Stimulated activated CD8-positive, alpha-beta memory T cell treated with anti-CD3 and anti-CD28 coated beads, Interleukin-7, amount 100 ng/mL, for 4 hours (primary cell): ENCODE measurements at places on chromosomes 7 and 10.
A peak's percentile ranks its signal among the peaks of the same experiment; 100 is the strongest.

- no peak for DNase-seq
These were observed 66.6 kb downstream of the FZD1 start for GRCh38 chr7:91330866-91331265.

GRCh38 chr10:43942096-43942850, 293.6 kb upstream of the ZNF32 start:
- DNase-seq = no peak

DNA sequence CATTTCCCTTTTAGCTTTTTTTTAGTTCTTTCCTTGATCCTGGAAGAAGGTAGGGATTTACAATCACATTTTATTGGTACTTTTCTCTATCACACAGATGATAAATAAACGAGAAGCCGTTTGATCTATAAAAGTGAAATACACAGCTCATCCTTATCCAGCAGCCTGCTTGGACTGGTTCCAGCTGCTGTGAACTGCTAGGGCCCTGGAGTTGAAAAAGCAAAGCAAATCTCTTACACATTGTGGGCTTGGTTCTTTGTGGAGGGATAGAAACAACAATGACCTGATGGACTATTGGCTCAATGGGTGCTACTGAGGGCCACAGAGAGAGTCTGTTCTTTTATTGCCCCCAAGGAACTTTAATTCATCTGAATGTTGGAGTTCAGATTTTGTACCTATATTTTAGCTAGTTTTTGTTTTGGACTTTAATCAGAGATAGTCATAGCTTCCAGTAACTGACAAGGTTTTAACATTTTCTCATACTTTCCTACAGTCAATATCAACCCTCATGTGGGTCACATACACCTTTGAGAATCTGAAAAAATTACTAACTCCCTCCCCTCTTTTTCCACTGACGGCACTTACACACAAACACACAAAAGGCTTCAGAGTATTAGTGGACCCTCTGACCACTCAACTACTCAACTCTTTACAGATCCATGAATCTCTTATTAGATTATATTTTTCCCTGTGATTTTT, 91.6 kb upstream of the CCDC6 start:
- DNase-seq = no peak

- no peak for DNase-seq
These were observed 162.2 kb upstream of the SLC25A13 start for GRCh38 chr7:96484091-96484490.

- DNase-seq = no peak
These were observed 6.6 kb upstream of the OGDHL start for GRCh38 chr10:49768731-49769130.

DNA sequence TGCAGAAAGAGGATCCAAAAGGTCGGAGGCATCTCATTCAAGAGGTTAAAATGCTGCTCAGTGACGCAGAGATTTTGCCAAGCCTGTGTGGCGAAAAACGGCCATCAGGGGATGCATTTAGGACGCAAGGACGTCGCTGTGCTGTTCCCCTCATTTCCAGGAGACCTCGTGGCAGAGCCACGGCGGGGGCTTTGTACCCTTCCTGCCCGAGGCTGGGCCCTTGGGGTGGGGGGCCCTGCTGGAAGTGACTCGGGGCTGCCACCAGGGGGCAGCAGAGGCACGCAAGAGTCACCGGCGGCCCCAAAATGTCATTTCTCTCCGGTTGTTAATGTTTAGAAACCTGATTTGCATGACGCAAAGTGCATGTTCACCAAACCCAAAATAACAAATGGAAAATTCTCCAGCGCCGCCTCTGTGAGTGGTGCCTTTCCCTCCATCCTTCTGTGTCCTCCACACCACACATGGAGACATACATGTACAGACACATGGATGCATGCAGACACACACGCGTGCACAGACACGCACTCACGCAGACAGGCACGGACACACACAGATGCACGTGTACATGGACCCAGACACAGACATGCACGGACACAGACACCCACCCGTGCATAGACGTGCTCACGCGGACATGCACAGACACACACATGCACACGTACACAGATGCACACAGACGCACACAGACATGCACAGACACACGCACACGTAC, 51.0 kb upstream of the NKX6-2 start:
- peak; percentile 26 for DNase-seq

GRCh38 chr10:118585794-118586193, 9.7 kb downstream of the PRLHR start:
- no peak for DNase-seq

- no peak for DNase-seq
These were observed 420.1 kb upstream of the MGMT start for GRCh38 chr10:129046962-129047361.

DNA sequence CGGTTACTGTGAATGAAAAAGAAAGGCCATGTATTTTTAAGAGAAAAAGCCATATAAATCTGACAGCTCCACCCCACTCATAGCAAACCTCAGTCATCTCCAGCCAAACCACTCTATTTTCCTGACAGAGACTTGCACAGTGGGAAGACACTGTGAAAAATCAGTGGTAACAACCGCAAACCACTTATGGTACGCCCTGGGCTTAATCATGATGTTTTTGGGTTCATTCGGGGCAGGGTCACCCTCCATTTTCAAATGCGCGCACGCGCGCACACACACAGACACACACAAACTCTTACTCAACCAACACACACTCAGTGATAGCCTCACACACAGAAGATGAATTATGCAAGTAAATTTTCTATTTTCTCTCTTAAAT, 82.1 kb upstream of the HPS1 start:
- DNase-seq = no peak

DNA sequence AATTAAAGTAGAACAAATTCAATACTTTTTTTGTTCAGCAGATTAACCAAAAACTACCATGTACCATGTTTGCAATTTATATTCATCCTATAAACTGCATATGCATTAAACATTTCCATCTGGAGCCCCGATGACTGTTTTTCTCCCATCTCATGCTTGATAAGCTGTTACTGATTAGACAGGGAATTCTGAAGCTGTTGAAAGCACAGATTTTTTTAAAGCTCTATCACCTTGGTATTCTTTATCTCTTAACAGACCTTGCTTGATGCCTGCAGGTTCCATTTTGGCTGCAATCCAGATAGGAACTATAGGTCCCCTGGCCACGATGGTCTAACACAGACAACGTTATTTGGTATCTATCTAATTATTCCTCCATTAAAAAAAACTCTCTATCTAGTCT, 961.7 kb downstream of the CNTNAP2 start:
- no peak for DNase-seq

DNA sequence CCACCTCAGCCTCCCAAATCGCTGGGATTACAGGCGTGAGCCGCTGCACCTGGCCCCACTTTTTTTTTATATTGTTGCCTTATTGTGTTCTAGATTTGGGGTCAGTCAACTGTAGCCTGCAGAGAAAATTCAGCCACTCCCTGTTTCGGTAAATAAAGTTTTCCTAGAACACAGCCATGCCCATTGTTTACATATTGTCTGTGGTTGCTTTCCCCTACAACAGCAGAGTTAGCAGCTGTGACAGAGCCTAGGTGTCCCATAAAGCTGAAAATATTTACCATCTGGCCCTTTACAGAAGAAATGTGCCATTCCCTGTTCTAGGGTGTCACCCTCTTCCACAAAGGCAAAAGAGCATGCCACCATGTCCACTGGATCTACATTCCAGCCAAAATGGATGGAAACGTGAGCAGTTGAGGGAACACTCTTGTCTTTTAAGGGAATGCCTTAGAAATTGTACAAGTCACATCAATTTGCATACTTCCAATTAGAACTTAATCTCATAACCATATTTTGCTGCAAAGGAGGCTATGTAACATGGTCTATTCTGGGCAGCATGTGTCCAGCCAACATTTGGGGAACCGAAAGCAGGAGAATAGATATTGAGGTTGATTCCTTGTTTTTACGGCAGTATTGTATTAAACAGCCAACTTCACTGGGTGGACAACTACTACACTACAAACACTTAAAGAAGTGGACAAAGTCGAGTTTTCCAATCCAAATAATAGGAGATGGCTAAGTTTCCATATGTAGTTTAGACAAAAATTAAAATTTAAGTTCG, 11.0 kb upstream of the BLVRA start:
- DNase-seq = no peak

- no peak for DNase-seq
These were observed 53.3 kb downstream of the FHIP2A start for GRCh38 chr10:114874827-114875411.

GRCh38 chr10:92593619-92594588, 974 bp downstream of the KIF11 start:
- no peak for DNase-seq

DNA sequence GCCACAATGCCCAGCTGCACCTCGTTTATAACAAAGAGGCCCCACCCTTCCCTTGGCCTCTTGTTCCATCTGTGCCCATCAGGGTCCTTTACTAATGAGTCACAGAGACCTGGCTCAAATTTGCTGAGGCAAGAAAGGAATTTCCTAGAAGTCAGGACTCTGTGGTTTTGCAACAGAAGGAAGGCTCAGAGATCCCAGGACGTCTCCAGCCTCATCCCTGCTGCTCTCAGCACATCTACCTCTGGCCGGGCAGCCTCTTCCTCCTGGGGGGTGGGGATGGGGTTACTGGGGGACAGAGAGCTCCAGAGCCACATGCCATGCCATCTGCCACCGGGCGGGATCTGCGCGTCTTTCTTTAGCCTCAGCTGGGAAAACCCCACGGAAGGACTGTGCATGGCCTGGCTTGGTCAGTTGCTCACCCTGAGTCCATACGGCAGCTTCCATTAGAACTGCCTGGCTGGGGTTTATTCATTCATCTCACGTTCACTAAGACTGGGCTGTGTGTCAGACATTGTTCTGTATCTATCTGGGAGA, 41.9 kb upstream of the PSMG3 start:
- no peak for DNase-seq

DNA sequence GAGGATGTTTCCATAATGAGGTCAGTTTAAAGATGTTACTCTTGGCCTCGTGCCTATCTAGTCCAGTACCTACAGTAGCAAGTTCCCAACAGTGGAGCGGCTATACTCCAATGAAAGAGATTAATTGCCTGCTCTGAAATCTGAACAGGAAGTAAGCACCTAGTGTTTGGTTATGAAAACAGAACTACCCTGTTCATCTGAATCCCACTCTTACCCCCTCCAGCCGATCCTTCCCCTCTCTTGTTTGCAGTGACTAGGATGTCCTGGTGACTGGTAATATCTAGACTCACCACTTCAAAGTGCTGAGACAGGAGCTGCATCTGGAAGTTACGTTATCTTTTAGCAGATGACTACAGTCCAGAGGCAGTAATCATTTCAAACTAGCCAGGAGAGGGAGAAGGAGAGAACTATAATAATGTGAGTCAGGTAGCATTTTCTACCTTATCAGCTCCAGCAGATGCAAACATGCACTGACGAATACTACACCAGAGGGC, 666.7 kb upstream of the NRP1 start:
- DNase-seq = no peak

DNA sequence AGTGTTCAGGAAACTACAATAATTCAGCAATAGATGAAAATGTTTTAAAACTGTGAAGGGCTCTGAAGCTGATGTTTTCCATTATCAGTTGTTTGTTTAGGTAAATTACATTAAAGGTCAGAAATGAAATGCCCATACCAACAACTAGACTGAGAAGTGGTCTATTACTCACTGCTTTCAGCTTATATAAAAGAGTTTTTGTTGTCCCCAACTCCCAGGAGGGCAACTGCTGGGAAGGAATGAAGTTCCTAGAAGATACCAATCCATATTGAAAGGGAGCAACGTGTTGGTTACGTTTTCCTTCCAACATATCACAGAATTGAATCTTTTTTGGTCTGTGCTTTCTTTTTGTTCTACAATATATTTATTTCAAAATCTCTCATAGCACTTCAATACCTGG, 330.6 kb upstream of the LRRN3 start:
- DNase-seq = no peak

- DNase-seq = no peak
These were observed 143.0 kb downstream of the RAPGEF5 start for GRCh38 chr7:22214000-22214399.

GRCh38 chr10:79063661-79064492, 4.9 kb upstream of the ZMIZ1 start:
- DNase-seq = no peak

GRCh38 chr10:88138319-88138848, 275.0 kb downstream of the PTEN start:
- no peak for DNase-seq

GRCh38 chr7:45626441-45627430, 52.6 kb downstream of the ADCY1 start:
- DNase-seq = no peak

GRCh38 chr10:99316374-99316773, 12.8 kb upstream of the CNNM1 start:
- no peak for DNase-seq

DNA sequence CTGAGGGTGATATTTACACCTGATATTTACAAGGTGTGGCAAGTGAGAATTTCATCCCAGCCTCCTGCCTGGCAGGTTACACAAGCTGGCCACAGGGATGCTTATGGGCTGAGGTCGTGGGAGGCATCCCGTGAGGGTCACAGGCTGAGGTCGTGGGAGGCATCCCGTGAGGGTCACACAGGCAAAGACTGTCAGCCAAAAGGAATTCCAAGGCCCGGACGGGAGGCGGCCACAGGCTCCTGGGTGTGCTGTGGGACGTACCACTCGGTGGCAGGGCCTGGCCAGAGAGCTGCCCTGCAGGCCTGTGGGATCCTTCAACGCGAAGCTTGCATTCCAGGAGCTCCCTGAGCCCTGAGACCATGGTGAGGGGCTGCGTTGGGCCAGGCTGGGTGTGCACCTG, 460.6 kb downstream of the DNAJB6 start:
- no peak for DNase-seq

DNA sequence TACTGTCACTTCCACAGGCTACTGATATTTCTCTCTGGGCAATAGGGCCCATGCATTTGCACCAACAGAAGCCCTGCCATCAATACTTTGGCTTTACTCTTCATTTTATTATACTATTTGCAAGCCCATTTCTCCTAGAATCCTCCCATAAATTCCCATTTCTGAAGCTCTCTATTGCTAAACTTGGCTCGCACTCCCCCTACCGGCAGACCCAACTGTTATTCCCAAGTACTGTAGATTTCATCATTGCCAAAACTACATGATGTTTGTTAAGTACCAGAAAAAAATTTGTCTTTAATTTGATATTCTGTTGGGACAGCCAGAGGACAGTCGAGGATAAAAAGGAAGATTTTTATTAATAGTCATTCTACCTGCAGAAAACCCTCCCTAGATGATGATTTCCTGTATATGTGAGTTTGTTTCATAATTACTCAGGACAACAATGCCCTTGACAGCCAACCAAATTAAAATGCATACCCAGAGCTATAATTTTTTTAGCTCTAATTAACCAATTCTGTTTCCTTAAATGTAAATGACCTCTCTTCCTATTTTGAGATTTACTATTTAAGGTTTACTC, 298.6 kb downstream of the REEP3 start:
- no peak for DNase-seq
